NCI-H1694 treated with DMSO at 0.1 percent for 48 hours (cell line): ENCODE measurements at places on chromosomes 1 and 21.

DNA sequence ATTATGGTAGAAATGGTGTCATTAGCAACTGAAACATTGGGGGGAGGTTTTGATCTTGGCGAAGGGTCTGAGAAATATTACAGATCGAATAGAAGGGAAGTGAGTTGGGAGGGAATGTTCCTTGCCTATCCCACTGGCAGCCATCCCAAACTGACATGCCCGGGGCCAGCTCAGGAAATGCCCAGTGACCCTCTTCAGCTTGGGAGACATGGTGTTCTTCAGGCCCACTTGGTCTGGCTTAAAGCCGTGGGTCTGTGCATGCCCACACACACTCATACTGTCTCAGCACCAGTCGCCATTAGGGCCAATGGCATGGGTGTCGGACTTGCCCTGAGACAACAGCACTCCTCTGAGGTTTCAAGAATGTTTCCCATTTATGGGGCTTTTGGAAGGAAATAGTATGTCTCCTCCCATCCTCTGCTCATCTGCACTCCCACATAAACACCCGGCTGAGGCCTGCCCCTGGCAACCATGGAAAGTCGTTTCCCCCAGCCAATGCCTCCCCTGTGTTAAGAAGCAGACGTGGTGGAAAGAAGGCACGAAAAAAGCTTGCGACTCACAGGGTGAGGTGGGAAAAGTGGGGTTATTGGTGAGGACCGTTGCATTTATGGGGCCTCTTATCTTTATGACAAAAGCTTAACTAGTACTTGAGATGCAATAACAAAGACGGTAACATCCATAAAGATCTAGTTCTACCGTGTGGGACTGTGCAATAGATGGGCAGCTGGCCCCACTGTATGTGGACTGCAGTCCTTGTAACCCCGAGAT is 2.0 kb downstream of the RNF186 start:
- no peak for DNase-seq

- no peak for DNase-seq
Observed at GRCh38 chr1:36166136-36166535, 10.2 kb downstream of the MAP7D1 start.

GRCh38 chr21:25985990-25986389 is 184.6 kb downstream of the APP start:
- DNase-seq = no peak

GRCh38 chr1:2946291-2946690 is 75.0 kb upstream of the ACTRT2 start:
- no peak for DNase-seq

DNA sequence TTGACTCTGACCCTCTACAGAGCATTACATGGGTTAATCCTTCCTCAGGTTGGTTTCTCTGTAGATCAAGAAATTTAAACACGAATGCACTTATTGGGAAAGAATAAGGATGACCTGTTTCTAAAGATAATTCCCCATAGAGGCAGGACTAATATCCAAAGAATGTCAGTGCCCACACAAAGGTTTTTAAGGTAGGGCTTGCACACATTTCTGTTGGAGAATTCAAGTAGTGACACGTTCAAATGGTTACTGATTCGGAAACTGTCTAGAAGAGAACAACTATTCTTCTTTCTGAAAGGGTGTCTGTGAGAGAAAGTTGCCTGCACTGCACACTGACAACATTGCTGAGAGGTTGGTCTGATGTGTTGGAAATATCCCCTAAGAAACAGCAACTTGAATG is 167.3 kb downstream of the ZNF326 start:
- DNase-seq = no peak
